Lung microvascular endothelial cell (primary cell): ENCODE measurements at places on chromosomes 7 and 10. TPM values are rescaled to one million over a fixed set of nuclear protein-coding genes. Genes with fewer than 3 reads are reported as not detected.

Gene PRKG1
- 0.87 and 3.6 TPM in 2 replicates for total RNA-seq

Gene FAM241B
- total RNA-seq, result 0.20 and 0.22 TPM in 2 replicates

Gene PCLO
- 0.87 and 2.6 TPM in 2 replicates for total RNA-seq

Gene PAPOLB
- total RNA-seq, result under 0.01 TPM in 2 replicates

Gene UPK3BL2
- 0.22 and 2.6 TPM in 2 replicates for total RNA-seq
